ENCODE measurements at places on chromosomes 3 and 15.

DNA sequence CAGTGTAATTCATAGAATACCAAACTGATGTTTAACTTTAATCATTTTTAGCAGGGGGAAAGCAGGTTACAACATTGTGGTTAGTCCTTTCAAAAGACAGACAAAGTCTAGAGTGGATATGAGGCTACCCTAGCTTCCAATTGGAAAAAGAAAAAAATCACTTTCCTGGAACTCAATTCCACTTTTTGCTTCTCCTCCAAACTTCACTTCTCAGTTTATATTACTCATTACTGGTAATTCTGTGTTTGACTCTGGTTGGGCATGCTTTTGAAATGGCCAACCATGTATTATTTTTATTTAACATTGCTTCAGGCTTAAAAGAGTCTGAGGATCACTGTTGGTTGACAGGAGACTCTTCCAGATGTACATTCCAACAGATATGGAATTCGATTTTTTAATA is 84.8 kb downstream of the RAP2B start:
- no peak for DNase-seq

- no peak for DNase-seq
Observed at GRCh38 chr3:40465456-40465855, 8.3 kb downstream of the RPL14 start.

GRCh38 chr3:196686436-196686835 is 25.6 kb downstream of the CEP19 start:
- DNase-seq = no peak

GRCh38 chr3:112617285-112617684 is 23.7 kb downstream of the CCDC80 start:
- no peak for DNase-seq

GRCh38 chr3:42025370-42026138 is 63.7 kb upstream of the ULK4 start:
- DNase-seq = no peak

DNA sequence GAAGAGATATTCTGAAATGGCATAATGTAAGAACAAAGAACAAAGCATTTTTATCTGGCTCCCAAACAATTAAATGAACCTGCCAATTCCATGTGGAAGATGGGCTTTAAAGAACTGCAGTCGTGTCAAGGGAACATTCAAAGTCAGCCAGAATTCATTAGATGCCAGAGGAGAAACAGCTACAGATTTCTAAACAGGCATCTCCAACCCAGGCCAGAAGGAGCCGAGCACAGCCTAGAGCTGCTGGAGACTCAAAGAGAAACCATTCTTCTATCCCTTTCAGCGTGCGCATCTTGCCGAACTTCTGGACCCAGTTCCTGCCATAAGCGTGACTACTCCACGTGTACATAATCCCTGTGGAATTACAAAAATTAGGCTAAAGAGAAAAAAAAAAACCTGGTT is 60.4 kb downstream of the MB21D2 start:
- no peak for DNase-seq

DNA sequence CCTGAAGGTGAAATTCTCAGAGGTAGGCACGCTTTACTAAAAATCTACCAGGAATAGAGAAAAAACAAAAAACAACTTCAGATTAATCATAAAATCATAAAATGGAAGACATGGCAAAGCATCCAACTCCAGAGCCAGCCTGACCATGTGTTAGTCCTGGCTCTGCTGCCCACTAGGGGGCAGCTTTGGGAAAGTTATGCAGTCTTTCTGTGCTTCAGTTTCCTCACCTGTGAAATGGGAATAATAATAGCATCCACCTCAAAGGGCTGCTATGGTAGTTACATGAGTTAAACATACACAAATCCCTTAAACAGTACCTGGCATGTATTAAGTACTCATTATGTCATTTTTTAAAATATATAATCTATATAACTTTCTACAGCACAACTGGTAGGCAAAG is 52.3 kb downstream of the WNT5A start:
- DNase-seq = no peak

DNA sequence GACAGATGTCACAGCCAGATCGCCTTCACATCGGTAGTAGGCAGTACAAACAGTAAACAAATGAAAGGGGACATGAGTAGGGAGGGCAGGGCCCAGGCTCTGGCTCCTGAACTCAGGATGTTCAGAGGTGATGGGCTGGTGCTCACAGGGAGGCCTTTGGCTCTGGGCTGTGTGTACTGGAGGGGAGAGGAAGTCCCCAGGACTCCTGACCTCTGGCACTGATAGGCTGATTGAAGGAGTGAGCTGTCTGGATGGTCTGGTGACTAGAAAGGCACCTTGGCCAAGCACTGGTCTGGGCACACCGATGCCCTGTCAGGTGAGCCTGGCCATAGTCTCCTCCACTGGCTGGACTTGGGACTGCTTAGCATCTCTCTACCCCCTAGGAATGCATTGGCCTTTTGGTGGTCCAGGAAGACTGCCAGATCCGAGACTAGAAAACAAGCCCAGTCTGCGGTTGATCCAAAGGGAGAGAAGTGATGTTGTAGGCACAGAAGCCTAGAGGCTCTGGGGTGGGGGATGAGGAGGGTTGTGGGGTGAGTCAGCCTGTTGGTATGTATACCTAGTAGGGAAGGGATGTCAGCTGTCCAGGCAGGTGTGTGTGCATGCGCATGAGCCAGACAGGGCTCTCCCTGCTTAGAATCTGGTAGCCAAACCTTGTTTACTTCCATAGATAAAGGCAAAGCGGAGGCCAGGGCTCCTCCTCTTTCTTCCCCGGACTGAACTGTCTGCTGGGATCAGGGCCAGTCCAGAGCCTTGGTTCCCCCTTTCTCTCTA is 1.9 kb downstream of the SPINT1 start:
- no peak for DNase-seq

DNA sequence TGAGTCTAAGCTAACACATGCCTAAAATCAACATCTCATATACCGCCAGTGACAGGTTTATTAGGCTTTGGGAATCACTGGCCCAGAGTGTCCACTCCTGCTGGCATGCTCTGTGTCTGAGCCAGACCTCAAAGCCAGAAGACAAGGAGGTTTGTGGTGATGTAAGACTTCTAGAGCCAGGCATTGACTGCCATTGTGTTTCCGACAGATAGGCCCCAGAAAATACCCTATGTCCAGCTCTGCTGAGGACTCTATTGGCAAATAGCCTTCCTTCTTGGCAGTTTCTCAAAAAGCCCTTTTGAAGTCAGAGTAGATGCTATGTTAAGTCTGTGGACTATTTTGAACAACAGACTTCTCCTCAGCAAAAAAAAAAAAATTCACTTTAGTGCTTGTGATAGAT is 181.9 kb upstream of the UBE2E1 start:
- DNase-seq = no peak

GRCh38 chr3:147215660-147216059 is 190.7 kb downstream of the ZIC4 start:
- DNase-seq = no peak

GRCh38 chr3:129211772-129212171 is 28.1 kb upstream of the CNBP start:
- no peak for DNase-seq

DNA sequence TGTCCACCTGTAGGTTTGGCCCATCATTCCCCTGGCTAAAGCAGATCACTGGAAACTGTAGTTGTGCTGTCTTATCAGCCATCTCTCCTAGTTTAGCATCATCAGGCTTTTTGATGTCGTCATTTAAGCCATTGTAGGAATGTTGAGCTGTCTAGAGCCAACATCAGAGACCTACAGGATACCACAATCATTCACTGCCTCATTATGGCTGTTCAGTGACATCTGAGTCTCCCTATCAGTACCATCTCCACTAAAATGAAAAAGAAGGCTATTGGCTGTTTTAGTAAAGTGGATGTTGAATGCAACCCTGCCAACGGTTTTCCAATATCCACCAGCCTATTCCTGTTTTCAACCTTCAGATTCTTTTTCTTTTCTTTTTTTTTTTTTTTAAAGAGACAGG is 29.2 kb downstream of the RLBP1 start:
- no peak for DNase-seq

- no peak for DNase-seq
Observed at GRCh38 chr15:101492766-101493692, 3.5 kb upstream of the PCSK6 start.

GRCh38 chr15:57611938-57612337 is 20.2 kb downstream of the MYZAP start:
- DNase-seq = no peak

DNA sequence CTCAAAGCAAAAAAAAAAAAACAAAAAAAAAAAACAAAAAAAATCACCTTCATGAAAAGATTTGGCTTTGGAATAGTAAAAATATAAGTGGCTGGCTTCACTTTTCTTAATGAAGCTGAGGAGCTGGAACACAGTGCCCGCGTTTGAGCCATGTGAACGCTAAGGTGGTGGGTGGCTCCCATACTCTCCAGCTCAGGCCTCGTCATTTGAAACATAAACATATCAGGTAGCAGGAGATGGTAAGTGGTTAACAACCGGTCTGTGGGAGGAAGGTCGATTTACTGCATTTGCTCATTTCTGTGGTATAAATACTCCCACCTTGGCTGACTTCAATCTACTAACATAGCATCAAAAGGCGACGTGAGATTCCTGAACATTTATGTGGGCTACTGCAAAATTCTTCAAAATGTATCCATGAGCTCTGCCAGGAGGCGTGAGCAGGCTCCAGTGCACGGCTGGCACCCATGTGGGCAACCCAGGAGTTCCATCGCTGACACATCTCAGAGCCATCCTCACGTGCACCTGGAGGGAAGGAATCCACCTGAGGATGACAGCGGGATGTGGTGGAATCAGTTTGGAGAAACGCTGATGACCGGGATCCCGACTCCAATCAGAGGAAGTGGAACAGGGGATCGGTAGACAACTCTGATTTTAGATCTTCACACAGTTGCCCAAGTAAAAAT is 157.6 kb downstream of the ATP10A start:
- no peak for DNase-seq

DNA sequence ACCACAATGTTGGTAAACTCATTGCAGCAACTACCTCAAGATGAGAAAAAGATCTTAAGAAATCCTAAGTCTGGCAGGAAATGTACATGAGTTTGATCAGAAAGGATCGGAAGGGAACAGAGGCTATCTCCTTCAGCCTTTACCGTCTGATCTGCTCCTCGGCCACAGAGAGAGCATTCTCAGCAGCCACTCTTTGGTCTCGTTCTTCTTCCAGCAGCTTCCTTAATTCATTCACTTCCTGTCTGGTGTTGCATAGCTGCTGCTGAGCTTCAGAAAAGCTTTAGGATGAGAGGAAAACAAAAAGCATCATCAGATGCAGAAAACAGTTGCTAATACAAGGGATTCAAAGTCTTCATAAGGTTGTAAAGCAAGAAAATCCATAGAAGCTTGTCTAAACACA is 6.6 kb upstream of the HCLS1 start:
- DNase-seq = no peak

DNA sequence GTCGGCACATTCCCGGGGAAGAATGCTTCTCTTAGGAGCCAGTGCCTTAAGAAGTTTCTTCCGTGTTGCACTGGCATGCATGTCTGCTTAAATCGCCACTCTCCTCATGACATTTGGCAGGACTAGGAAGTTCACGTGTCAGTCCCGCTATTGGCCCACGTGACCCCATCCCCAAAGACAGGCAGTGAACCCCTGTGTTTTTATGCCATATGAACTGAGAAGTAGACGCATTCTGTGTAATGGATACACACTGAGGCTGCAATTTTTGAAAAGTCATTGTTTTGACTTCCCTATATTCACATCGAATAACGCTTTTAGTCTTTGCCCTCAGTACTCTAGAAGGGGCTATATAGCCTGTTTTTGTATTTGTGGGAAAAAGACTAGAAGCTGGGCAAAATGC is 125.6 kb upstream of the TBL1XR1 start:
- DNase-seq = no peak

DNA sequence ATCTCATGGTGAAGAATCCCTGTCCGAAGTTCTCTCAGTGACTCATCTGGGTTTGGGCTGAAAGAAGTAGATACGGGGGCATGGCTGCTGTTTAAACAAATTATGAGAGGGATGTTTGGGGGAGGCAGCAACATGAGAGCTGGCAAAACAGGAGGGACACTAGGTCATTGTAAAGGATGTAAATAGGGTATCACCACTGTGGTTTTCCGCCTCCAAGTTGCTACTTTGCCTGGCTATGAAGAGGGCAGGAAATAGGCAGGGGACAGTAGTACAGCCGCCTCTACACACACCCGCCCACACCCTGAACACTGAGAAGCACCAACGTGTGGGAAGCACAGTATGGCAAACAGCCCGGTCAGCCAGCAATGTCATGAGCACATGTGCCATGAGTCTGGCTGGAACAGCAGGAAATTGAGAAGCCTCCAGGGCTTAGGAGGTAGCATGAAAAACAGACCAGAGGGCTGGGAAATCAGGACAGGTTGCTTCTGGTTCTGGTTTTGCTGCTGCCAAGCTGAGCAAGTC is 17.1 kb downstream of the HEXA start:
- DNase-seq = peak; percentile 7

DNA sequence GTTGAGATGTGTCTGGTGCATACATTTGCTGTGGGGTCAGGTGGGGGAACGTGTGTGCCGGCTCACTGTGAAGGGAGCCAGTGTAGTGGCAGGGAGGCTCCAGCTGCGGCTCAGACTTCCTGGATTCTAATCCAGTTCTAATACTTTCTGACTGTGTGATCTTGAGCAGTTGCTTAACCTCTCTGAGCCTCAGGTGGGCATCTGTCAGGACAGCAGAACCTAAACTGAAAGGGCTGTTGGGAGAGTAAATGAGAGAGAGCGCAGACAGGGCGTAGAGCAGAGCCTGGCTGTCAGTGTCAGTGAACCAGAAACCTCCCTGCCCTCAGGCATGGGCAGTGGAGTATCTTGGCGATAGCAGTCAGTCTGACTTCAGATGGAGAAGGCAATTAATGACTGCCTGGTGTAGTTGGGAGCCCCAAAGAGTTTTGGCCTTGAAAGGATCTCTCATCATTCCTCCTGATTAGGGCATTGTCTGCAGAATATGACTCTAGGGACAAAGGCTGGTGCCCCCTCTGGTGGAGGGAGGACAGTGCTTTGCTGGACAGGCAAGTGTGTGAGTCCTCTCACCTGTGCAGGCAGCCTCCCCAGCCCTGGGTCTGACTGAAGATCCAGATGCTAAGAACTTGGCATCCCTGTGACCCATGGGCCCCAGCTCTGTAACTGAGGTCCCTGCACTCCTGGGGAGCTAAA is 9.6 kb downstream of the KBTBD13 start:
- DNase-seq = no peak

- DNase-seq = no peak
Observed at GRCh38 chr3:171399842-171400241, 60.4 kb downstream of the TNIK start.

DNA sequence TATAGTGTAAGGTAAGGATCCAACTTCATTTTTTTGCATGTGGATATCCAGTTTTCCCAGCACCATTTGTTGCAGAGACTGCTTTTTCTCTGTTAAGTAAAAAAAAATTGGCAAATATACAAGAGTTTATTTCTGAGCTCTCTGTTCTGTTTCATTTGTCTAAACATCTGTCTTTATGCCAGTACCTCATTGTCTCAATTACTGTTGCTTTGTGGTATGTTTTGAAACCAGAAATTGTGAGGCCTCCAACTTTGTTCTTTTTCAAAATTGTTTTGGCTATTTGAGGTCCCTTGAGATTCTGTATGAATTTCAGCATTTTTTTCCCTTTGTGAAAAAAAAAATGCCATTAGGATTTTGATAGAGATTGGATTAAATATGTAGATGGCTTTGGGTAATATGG is 150.5 kb downstream of the MINAR1 start:
- no peak for DNase-seq

All from stimulated activated CD4-positive, alpha-beta T cell treated with anti-CD3 and anti-CD28 coated beads, Interleukin-4, amount 100 ng/mL, for 24 hours (primary cell).